Activated T-helper 1 cell treated with anti-CD3 and anti-CD28 coated beads, Interleukin-2, amount 50 U/mL, for 16 hours (primary cell): ENCODE measurements at places on chromosomes 4 and X.

DNA sequence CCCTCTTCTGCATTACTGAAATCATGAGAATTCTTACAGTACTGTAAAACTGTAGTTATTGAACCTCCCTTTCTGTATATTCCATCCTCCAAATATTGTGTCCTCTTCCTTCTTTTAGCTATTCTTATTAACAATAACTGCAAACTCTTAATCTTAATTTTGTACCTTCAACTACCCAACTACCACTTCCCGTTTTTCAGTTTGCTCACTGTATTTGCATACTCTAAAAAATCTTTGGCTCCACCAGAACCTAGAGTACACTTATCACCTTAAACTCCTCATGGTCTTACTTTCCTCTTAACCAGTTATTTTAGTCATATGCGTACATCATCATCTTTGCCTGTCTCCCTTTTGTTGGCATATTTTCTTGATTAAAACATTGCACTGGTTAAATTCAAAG lies 543.7 kb downstream of the ARAP2 start:
- DNase-seq = no peak

DNA sequence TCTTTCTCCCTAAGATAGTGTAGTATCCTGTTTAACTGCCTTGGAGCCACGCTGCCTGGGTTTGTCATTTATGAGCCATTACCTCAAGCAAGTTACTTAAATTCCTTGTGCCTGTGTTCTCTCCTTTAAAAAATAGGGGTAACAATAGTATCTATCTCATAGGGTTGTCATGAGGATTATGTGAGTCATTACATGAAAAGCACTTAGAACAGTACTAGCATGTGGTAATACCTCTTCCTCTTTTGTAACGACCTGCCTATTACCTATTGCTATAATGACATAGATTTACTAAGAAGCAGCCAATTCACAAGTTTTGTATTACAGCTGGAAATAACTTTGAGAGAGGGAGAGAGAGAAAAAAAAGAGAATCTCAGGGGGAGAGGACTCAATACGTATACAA lies 834.7 kb downstream of the RAPGEF2 start:
- no peak for DNase-seq

DNA sequence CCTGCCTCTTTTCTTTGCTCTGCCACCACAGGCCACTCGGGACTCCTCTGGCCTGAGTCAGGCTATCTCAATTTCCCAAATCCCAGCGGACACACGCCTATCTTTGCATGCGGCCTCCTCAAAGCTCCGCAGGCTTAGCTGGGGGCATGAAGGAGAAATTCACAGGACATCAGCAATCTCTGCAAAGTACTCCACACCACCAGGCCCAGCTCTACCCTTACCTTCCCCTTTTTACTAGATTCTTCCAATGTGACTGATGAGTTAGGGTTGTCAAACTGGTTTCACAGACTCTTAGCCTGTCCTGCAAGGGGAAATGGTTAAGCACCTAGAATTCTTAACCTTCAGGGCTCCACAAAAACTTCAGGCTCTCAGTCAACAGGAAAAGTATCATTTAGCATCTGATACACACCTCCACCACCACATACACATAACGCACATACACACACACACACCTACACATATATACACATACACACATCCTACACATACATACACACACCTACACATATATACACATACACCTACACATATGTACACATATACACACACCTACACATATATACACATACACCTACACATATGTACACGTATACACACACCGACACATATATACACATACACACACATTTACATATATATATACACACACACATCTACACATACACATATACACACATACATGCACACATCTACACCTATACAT lies 349.1 kb downstream of the ANK2 start:
- DNase-seq = no peak

GRCh38 chr4:94934201-94934600 lies 176.4 kb downstream of the BMPR1B start:
- no peak for DNase-seq

DNA sequence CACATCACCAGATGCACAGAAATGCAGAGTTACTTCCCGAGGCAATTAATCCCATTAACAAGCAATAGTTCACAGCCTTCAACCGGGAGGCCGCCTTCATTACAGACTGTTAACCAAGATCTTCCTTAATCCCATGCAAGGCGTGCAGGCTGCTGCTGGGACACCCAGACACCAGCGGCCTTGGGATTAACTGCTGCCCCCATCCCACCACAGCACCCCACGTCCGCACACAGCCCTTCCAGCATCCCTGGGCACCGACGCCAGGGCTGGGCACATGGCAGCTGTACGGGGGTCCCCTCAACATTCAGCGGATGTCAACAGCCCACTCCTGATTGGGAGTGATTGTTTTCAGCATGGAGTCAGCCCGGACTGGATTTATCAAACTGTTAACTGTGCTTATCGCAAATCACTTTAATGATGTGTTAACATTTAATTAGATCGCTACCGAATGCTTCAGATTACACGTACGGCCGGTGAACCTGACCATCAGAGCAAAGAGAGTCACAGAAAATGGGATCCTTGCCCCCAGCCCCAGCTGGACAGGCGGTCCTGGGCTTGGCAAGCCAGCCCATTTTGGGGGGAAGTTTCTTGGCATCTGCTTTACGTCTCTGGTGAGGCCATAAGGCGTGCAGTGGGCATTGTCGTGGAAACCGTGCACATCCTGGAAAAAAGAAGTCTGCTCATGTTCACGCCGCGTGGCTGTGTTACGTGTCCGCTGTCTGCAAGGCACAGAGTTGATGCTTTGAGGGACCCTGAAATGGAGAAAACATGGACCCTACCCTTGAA lies 126.4 kb downstream of the HMX1 start:
- no peak for DNase-seq

- DNase-seq = no peak
Measured at GRCh38 chr4:39825741-39826231, 127.8 kb downstream of the UBE2K start.

GRCh38 chr4:14792702-14793227 lies 209.5 kb upstream of the CPEB2 start:
- DNase-seq = no peak

DNA sequence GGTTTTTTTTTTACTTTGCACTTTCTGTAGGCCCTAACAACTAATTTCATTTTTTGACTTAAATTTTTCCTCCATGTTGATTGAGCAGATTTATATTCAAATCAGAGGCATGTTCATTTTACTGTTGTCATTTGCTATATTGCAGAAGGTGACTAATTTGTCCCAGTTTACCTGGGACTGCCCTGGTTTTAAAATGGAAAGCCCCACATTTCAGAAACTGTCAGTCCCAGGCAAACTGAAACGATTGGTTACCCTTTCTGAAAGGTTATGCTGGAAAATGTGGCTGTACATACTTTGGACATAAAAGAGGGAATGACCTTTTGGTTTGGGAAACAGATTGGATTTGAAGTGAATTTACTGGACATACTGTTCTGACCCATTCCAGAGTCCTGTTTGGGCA lies 160.0 kb downstream of the SPCS3 start:
- DNase-seq = no peak

- no peak for DNase-seq
Measured at GRCh38 chr4:184376126-184376838, 98.1 kb downstream of the IRF2 start.
